H54 (cell line): ENCODE measurements at places on chromosomes 11 and 22.

DNA sequence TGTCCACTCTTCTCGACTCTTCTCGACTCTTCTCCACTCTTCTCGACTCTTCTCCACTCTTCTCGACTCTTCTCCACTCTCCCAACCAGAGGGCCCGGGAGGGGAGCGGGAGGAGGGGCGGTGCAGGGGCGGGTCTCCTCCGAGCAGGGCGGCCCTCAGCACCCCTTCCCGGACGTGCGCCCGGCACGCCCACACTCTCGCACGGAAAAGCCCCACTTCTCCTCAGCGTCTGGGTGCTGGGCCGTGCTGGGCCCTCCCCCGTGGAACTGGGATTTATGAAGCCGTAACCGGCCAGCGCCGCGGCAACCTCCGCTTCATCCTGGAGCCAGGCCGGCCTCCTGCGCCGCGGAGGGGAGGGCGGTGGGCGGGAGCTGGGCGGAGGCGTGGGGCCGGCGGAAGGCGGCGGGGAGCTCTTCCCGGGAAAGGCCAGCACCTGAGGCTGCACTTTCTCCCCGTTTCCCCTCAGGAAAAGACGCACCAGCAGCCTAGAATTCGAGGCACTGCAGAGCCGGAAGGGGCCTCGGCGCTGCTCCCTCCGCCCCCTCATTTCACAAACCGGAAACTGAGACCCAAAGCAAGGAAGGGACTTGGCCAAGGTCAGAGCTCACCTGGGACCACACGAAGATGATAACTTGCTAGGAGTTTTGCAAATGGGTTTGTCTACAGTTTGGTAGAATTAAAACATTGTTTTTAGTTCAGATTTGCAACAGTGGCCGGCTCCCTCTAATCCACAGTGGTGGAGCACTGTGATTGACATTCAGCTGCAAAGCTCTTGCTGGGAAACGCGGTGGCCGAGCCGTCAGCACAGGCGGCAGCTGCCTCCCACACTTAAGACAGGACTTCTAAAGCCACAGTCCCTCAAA is 31.6 kb upstream of the JAM3 start:
- DNase-seq, result peak; percentile 16

- no peak for DNase-seq
Observed at GRCh38 chr11:20592741-20593140, 6.7 kb upstream of the SLC6A5 start.

GRCh38 chr11:535519-536454 is at the start of gene HRAS:
TSS of gene HRAS (minus strand) at chr11:535576.
- peak; percentile 100 for DNase-seq

DNA sequence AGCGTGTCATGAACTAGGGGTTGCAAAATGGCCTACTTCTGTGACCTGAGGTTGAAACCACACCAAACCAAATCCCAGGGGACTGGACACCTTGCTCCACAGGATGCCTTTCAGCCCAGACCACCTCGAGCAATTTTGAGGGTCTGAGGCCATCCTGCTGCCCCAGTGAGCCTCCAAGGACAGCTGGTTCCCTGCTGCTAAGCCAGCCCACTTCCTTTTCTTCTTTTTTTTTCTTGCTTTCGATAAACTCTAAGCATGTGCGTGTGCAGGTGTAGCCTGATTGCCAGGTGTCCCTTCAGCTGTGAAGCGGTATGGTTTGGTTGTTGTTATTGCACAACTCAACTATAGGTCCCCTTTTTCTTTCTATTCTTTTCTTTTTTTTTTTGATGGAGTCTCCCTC is 2.7 kb downstream of the CRYBB1 start:
- DNase-seq, result no peak

GRCh38 chr11:10925149-10925926 is 67.5 kb upstream of the ZBED5 start:
- no peak for DNase-seq

- DNase-seq, result no peak
Observed at GRCh38 chr11:56196705-56197104, 20.3 kb downstream of the OR5J2 start.

- no peak for DNase-seq
Observed at GRCh38 chr11:44600261-44600660, 34.8 kb downstream of the CD82 start.

DNA sequence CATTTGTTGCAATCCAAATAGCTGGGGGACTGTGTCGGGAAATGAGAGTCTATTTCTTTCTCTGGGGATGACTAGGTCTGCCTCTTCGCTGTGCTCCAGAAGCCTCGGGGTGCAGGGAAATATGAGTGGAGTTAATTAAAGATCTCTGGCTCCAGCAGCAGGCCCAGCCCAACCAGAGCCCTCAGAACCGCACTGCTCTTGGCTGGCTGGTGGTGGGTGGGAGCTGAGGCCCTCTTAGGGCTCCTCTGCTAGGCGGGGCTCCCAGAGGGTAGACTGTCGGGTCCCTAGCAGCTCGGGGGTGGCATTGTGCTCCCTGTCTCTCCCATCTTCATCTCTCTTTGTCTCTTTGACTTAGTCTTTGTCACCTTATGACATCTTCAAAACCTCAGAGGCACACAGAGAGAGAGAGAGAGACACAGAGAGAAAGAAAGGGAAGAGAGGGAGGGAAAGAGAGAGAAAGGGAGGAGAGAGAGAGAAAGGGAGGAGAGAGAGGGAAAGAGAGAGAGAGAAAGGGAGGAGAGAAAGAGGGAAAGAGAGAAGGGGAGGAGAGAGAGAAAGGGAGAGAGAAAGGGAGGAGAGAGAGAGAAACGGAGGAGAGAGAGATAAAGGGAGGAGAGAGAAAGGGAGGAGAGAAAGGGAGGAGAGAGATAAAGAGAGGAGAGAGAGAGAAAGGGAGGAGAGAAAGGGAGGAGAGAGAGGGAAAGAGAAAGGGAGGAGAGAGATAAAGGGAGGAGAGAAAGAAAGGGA is 20.2 kb downstream of the MPPED1 start:
- no peak for DNase-seq

DNA sequence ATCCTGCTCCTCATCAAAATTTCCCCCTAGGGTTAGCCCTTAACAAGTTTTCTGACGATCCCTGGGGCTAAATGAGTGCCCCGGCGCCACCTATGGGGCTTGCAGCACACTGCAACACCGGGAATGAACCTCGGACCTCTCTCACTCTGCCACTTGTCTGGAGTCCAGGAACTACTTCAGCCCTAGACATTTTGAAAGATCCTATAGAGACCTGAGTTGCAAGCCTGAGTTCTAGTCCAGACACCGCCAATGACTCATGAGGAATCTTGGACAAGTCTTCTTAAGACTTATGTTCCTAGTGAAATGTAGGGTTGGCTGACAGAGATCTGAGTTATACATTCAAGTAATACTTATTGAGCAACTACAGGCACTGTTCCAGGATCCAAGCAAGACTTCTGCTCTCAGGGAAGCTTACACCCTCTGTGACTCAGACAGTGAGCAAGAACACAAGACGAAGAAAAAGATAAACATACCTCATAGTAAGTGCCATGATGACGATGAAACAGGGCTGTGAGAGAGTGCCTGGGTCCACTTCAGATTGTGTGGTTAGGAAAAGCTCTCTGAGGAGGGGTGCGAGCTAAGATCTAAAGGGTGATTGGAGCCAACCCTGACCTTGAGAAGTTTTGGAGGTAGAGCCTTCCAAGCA is 10.2 kb upstream of the STK33 start:
- DNase-seq, result peak; percentile 83

GRCh38 chr11:26905368-26905767 is 88.5 kb upstream of the FIBIN start:
- DNase-seq, result peak; percentile 2
